Stimulated activated CD8-positive, alpha-beta memory T cell treated with anti-CD3 and anti-CD28 coated beads, Interleukin-2, amount 100 ng/mL, for 48 hours (primary cell): ENCODE measurements at places on chromosomes 12 and 14.

DNA sequence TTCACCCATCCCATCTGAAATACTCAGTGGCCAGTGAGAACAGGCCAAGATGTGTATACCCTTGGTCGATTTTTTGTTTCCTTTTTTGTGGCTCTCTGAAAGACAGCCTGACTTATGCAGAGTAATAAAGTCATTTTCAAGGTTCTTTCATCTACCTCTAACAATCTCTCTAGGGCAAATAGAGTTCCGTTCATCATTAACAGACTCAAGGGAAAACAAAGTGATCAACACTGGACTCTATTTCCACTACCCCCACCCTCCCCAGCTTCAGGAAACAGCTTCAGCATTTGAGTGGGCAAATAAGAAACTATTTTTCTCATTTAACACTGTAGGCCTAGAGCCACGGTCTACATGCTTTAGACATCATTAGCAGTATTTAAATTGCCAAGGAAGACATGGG is 15.9 kb downstream of the PRKAB1 start:
- no peak for DNase-seq

DNA sequence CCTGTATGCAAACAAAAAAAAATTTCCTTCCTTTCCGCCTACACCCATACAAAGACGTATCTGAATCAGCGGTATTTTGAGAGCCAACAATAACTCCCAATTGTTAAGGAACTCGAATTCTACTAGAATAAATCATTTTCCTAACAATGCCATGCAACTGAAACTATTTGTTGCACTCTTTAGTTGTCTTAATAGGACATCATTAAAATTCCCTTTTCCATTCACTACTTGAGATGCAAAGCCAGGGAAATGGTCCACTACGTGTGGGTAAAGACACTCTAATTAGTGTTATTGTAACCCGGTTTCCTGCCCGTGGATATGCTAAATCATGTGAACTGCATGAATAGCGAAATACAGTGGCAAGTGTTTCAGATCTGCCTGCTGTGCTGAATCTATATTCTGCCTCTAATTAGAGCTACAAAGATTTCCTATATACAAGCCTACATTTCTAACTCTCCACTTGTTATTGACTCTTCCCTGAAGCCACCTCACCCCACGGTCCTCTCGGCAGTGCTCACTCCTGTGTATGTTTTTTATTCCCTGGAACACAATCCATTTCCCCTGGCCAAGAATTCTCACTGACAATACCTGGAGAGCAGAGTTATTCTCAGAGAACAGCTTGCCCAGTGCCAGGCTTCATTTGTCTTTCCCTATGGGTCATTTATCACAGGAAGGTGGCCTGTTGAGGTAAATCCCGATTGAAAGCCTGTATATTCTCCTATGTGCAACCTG is 168.3 kb downstream of the PAWR start:
- DNase-seq = no peak

- DNase-seq = no peak
Measured at GRCh38 chr12:70448371-70448770, 82.3 kb downstream of the KCNMB4 start.

DNA sequence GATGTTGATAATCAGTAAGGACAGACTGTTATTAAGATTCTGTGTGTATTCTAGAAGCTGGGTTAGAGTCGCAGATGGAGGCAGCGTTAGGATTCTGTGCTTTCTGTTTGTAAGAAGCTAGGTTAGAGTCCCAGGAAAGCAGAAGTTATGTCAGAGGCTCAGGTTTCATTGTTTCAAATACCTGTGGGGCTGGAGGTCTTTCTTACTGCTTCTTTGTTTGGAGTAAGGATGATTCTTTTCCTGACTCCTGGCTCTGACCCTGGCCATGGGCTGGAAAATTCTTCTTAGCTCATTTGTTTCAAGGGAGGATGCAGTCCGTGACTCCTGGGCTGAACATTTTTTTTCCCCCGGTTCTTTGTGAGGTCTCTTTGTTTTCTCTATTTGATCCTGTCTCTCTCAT is 5.2 kb downstream of the MUCL1 start:
- DNase-seq = no peak

- DNase-seq = no peak
Measured at GRCh38 chr12:100529756-100530350, 43.6 kb upstream of the GAS2L3 start.

DNA sequence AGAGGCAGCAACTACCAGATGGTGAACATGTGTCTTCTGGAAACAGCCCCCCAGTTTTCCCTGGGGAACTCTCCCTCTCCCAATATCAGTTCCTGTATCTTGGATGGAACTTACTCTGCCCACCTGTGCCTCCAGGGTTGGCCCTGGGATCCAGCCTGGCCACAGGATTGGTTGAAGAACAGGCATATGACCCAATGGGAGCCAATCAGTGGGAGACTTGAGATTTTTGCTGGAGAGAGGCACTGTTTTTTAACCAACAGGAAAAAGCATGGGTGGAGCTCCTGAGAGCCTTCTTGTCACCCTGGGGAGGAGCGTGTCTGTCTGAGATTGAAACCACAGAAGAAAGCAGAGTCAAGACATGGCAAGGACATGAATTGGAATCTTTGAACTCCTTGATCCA is 33.6 kb upstream of the COX6A1 start:
- DNase-seq = no peak

DNA sequence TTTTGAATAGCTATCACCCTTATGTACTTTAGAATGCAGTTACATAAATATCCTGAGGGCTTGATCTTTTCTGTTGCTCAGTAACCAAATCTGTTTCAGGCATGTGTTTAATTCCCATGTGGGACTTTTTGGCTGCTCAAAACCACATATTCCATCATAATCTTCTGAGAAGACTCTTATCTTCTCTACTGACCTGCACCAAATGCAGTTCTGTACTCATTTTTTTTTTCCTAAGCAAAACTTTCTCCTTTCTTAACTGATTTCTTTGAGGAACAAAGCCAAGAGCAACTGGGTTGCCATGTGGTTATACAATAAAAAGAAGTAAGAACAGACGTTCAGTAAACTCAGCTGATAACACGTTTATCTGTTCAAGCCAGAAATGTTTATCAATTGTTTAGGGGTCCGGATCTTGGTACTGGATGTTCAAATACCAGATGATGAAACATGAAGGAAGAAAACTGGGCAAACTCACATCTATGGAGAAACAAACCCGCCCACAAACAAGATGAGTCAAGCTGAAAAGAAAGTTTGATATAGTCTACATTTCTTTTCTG is 50.1 kb downstream of the TMEM132C start:
- DNase-seq = no peak

DNA sequence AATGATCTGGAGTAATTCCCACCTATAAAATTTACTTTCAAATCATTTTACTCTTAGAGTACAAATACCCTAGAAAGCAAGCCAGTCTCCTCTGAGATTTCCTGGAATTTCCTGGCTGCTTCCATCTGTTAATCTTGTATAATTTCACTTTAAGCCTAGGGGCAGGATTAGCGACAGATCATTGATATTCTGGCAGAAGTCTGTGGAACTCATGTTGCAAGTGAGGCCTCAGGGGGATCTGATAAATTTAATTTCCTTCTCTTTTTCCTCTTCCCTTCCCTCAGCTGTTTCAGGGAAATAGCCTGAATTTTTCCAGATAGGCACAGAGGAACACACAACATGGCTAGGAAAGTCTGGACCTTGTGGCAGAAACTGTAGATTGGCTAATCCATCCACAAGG is 5.9 kb upstream of the KRT6A start:
- no peak for DNase-seq

DNA sequence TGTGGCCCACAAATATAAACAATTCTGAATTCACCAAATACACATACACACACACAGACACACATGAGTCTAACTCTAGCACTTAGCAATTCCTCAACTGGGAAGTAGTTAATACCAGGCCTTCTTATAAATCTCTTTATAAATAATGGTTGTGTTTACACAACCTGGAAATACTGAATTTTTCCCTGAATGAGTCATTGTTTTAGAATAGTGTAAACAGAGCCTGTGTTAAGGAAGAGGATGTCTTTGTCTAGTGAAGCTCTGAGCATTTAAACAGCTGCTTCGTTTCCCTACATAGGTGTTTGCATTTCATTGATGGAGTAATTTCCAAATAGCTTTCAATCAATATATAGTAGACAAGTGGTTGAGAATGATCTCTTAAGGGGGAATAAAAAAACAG is 218.8 kb downstream of the BTG1 start:
- DNase-seq = no peak

- no peak for DNase-seq
Measured at GRCh38 chr14:70698288-70698687, 56.6 kb downstream of the TTC9 start.

DNA sequence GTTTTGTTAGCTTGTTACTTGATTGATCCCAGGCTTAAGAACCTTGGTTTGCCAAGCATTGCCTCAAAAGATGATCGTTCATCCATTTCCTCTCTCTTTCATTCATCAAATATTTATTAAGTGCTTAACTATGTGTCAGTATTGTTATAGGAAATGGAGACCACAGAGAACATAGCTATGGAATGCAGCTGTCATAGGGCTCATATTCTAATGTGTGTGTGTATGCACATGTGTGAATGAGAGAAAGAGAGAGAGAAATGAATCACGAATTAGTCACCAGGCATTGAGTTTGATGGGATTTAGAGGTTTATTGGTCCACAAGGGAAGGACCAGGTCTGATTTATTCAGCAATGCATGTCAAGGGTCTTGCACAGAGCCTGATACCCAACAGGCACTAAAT is 71.0 kb upstream of the FBXO21 start:
- no peak for DNase-seq

DNA sequence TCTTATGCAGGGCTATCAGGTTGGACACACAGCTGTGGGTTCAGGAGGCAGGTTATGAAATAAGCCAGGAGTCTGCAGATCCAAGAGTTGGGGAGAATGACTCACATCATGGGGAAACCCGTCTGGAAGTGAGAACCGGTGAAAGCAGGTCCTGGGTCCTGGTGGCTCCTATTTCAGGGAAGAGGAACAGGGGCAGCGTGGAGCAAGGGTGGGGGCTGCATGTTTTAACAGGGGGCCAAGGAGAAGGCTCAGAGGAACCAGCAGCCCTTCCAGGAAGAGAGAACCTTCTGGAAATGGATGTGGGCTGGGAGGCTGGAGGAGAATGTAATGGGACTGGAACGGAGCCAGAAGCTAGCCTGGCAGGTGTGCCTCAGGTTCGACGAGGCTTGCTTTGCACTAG is 7.8 kb upstream of the KRT74 start:
- no peak for DNase-seq
